Jurkat, Clone E6-1 (cell line): ENCODE measurements at places on chromosomes 1 and 21.

DNA sequence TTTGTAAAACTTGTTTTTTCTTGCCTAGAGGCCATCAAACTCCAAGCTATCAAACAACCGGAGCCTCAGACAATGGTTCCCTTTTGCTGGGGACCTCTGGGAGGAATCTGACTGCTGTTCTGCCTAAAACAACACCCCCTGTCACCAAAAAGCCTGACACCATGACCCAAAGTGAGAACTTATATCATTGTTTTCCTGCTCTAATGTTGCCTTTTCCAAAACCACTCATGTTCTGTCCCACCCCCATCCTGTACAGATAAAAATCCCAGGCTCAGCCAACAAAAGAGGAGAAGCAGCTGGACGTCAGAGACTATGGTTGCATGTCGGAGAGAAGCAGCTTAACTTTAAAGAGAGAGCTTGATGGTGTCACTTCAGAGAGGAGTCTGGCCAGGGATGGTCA, 327.2 kb upstream of the CXADR start:
- no peak for DNase-seq

- DNase-seq, result no peak
Observed at GRCh38 chr1:207031632-207032264, 808 bp downstream of the C1orf116 start.

DNA sequence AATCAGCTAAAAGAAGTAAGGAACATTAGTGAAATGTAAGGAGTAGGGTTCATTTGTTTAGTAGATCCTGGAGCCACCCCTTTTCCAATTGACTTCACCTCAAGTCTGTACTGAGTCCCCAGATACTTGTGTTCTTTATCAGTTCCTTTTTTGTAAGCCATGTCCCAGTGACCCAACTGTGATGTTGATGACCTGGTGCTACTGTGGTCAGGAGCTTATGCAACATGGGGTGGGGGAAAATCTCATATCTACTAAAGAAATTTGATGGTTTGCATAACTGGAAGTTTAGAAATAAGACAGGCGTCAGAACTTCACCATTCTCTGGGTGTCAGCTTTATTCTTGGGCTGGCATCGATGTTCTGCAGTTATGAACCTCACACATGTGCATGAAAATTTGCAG, 120.5 kb downstream of the LRRC7 start:
- DNase-seq, result no peak

- DNase-seq, result no peak
Observed at GRCh38 chr21:39616211-39616772, 3.6 kb downstream of the B3GALT5 start.

DNA sequence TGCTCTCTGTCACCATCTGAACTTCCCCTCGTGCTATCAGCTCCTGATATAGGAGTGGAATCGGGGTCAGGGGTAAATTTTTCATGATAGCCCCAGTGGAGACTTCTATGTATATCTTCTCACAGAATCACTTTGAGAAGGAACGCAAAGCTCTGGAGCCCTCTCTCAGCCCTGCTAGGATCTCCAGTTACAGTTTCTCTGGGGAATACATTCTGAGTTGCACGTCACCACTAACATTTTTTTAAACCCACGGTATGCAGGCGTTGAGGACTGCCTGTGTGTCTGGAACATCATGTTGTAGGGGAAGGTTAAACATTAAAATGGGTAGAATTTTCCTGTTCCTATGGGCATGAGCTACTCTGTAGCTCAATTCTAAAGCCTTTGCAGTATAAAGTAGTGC, 116.4 kb upstream of the FAM78B start:
- no peak for DNase-seq

- DNase-seq, result no peak
Observed at GRCh38 chr1:216224233-216224632, 199.0 kb downstream of the USH2A start.

DNA sequence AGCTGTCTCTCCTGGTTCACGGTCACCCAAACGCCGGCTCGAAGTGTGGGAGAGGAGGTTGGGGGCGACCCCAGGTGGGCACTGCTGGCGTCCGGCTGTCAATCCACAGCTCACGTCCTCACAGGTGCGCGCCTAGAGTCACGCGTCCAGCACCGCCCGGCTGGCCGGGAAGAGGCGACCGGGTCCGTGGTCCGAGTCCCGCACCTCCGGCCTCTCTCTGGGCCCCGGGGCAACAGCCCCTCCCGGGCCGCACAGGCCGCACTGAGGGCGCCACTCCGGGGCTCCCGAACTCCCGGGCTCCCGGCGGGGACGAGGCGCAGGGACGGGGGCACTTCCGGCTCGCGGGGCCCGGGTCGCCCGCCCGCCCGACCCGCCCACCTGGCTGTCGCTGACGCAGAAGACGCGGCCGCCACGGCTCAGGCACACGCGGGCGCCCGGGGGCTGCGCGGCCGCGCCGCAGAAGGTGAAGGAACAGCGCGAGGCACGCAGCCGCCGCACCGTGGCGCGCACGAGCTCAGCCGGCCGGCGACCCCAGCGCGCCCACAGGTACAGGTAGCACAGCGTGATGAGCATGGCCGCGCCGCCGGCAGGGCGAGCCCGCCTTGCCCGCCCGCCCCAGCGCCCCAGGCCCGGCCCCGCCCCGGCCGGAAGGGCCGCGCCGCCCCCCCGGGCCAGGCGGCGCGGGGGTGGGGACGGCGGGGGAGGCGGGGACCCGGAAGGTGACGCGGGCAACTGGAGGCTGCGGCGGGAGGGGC, at the start of gene HLCS:
Gene HLCS (minus strand): TSS at position 604 of the 755 bp plus-strand sequence. CDS start 31 bp downstream, at position 573.
- DNase-seq, result peak; percentile 46

DNA sequence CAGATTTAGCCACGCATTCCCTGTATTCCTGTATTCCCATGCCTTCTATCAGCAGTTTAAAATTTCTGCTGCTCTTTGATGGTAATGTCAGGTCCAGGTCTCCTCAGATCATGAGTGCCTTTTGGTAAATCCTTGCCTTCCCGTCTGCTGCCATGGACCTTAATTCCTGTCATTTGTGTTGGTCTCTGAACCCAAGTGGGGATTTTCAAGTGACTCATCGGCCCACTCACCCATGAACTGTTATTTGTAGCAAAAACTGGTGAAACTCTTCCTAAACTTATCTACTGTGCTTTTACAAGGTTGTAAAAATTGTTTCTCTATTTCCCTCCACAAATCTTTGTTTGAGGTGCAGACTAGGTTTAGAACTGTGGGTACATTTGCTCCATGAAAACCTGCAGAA, 47.4 kb downstream of the ACTN2 start:
- DNase-seq, result no peak

- no peak for DNase-seq
Observed at GRCh38 chr1:49389699-49390098, 613.0 kb upstream of the BEND5 start.

- no peak for DNase-seq
Observed at GRCh38 chr1:200296091-200296661, 113.7 kb downstream of the ZNF281 start.

DNA sequence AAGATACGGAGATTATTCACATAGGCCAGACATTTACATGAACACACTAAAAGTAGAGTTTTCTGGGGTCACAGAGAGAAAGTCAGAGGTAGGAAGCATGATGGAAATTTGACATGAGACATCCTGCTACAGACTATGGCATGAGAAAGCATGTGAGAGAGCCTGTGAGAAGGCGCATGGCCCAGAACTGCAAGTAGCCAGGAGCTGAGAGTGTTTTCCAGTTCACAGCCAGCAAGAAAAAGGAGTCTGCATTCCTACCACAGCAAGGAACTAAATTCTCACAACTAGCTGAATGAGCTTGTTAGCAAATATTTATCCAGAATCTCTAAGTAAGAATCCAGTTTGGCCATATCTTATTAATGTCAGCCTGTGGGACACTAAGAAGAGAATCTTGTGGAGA, 673.3 kb downstream of the BRINP3 start:
- DNase-seq, result no peak
